Activated T-helper 17 cell treated with anti-CD3 and anti-CD28 coated beads, Interleukin-2, amount 50 U/mL, for 72 hours (primary cell): ENCODE measurements at places on chromosomes 11 and 22. TPM values are rescaled to one million over a fixed set of nuclear protein-coding genes. Genes with fewer than 3 reads are reported as not detected.

DNA sequence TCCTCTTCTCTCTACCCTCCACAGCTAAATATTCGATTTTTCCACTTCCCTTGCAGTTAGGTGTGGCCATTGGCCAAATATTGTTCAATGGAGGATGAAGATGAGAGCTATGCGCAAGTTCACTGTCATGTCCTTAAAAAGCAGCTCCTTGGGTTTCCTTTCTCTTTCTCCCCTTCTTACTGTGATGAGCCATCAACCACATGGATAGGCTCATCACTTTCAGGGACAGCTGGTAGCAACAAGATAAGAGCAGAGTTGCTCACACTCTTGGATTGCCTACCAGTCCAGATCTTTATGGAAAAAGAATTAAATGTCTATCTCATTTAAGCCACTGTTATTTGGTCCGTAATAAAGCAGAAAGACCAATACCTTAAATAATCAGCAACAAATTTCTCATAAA, 377.0 kb downstream of the DDX10 start:
- no peak for ATAC-seq

ALDH3B1 gene
- 0.08 TPM for total RNA-seq

MICAL2 gene
- total RNA-seq, result 253 TPM

ARFIP2 gene
- total RNA-seq, result 44.0 TPM
